Effector memory CD4-positive, alpha-beta T cell (primary cell): ENCODE measurements at places on chromosomes 2 and 18.

DNA sequence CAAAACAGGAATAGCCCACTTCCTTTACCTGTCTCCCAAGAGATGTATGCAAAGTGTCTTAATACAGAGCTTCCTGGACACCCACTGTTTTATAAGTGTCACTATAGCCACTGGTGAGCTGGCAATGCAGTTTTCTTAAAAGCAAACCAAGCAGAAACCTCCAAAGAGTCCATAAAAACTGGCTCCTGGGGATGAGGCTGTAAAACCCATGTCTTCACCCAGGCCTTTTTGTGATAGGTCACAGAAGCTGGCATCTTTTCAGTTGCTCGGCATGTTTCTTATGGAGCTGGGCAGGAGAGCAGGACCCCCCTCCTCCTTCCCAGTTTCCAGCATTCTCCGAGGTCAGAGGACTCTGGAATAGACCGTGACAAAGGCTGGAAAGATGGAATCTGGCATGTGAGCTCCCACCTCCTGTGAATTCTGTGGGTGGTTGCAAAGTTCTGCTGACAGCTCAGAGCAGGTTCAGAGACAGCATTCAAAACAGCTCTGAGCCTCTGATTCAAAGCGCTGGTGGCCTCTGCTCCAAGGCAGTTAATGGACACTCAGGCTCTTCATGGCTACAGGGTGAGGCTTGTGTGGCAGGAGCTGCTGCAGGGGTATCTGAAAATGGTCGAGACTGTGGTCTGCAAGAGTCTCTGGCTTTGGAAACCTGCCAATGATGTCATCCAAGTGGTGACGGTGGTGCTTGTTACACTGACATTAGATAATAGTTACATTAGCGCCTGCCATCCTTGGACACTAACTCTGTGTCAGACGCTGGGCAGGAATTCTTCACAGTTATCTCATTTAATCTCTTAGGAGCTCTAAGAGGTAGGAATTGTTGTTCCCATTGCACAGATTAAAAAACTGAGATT lies 283.4 kb downstream of the CLIP4 start:
- DNase-seq = no peak

GRCh38 chr2:177796011-177796410 lies 276.6 kb downstream of the PDE11A start:
- DNase-seq = no peak

DNA sequence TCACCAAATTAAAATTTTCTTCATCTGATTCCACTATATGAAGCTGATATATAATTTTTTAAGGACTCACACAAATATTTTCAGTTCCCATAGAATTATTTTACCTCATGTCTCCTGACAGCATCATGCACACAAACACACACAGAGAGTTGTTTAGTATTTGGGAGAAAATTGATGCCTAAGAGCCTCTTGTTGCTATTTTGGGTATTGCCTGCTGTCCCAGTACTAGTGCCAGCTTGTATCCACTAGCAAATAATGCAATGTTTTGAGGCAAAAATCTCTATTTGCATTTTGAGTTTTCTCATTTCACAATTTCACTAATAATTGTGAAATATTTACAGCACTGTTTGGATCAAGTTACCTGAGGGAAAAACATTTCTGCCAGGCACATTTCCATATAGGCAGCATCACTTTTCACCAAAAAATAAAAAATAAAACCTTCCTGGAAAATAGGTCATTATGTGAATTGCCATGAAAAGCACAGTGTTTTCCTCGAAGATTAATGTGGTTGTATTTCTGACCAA lies 328.2 kb downstream of the KCNJ3 start:
- DNase-seq = no peak

- DNase-seq = no peak
Measured at GRCh38 chr2:212987492-212987891, 163.9 kb downstream of the IKZF2 start.

DNA sequence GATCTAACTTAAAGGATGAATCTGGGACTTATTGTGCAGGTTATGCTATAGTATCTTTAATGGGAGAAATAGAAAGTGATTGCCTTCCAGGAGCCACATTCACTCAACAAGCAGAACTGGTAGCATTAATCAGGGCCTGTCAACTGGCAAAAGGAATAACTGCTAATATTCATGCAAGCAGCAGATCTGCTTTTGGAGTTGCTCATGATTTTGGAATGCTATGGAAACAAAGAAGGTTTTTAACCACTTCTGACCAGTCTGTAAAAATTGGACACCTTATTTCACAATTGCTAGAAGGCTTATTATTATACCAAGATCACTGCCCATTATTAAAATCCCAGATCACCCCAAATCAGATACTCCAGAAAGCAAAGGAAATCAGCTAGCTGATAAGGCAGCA lies 200.4 kb downstream of the MREG start:
- DNase-seq = no peak

DNA sequence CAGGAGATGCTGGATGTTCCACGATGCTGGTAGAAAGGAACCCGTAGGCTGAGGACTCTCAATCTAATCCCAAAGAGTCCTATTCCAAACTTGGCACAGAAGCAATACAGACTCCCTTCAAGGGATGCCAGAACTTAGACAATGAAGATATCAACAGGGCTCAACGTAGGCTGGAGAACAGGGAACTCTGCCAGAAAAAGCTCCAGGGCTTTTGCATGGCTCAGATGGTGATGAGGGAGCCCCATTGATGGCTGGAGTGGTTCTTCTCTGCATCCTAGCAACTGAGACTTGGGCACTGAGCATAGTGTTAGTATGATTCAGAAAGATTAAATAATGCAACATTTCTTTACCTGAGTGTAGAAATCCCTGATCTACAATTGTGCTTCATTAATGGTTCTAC lies 117.2 kb upstream of the NCK2 start:
- DNase-seq = no peak

DNA sequence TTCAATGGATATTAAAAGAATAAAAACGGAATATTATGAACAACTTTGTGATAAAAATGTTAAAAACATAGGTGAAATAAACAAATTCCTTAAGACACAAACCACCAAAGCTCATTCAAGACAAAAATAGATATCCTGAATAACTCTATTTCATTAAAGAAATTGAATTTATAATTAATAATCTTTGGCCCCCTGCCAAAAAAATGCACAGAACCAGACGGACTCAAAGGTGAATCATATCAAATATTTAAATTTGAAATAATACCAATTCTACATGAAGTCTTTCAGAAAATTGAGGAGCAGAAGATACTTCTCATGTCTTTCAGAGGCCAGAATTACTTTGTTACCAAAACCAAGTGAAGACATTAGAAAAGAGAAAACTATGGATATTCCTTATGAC lies 128.3 kb upstream of the KLHL29 start:
- DNase-seq = no peak
